ENCODE measurements at places on chromosomes 5 and 9. TPM values are rescaled to one million over a fixed set of nuclear protein-coding genes. Genes with fewer than 3 reads are reported as not detected.

- no peak for DNase-seq
Observed at GRCh38 chr5:73565969-73566547, 515 bp downstream of the UTP15 start.

DNA sequence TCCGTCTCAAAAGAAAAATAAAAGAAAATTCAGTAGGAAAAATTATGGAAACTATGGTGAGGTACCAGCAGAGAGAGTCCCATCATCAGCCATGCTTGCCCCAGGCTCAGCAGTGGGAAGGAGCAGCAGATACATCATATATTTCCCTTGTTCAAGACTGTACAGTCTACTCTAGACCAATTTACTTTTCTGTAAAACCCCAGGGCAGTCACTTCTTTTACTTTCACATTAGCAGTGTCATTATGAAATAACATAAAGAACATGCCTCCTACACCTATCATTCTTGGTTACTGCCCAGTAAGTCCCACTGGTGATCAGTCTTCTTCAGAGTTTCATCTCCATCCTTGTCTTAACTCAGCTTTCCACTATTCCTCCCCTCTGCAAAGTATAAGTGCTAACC, 1145.0 kb downstream of the MAT2B start:
- DNase-seq: no peak

GRCh38 chr5:74136276-74136825, 504.2 kb downstream of the ENC1 start:
- no peak for DNase-seq

- DNase-seq: no peak
Observed at GRCh38 chr9:8825585-8826147, 1026.1 kb upstream of the DMAC1 start.

- DNase-seq: no peak
Observed at GRCh38 chr5:59516161-59516560, 377.4 kb downstream of the PDE4D start.

GRCh38 chr9:91415290-91415689, 8.3 kb downstream of the NFIL3 start:
- no peak for DNase-seq

DNA sequence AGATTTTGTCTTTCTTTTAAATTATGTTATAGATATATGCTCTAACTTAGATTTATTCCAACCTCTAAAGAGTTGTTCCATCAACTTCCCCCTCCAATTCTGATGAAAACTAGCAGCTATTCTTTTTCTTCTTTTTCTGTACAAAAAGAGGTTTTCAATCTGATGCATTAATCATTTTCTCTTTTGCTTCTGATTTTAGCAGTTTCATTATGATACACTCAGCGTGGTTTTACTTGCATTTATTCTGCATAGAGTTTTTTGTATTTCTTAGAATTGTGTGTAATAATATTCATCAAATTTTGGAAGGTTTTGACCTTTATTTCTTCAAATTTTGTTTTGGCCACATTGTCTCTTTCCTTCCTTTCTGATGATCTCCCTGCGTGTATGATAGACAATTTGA, 968.1 kb upstream of the CDH18 start:
- no peak for DNase-seq

Gene ASS1
- total RNA-seq: 0.50 TPM

Gene INSL6
- total RNA-seq: not detected

Data from naive thymus-derived CD4-positive, alpha-beta T cell (primary cell).